Natural killer cell (primary cell): ENCODE measurements at places on chromosomes 11 and 22. TPM values are rescaled to one million over a fixed set of nuclear protein-coding genes. Genes with fewer than 3 reads are reported as not detected.

DNA sequence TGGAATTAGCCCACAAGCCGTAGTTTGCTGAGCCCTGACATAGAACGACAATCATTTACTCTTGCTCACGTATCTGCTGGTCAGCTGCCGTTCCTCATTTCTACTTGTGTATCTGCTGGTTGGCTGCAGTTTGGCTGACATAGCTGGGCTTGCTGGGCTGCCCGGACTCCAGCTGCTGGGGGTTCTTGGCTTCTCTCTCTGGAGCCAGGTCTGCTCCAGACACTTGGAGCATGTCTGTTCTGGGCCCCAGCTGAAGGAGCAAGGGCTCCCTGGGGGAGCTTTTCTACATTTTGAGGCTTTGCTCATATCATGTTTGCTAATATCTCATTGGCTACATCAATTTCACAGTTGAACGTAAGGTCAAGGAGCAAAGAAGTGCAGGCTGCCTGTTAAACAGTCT is 47.3 kb downstream of the PRDM11 start:
- no peaks in the 10 kb centered on the region for H3K4me1 ChIP-seq
- no peaks in the 10 kb centered on the region for H3K36me3 ChIP-seq
- H3K27me3 ChIP-seq, result no peaks in the 10 kb centered on the region
- H3K4me3 ChIP-seq, result no peak overlapping the region

- no peaks in the 10 kb centered on the region for H3K4me1 ChIP-seq
- no peak overlapping the region for H3K27ac ChIP-seq
- H3K27me3 ChIP-seq, result no peaks in the 10 kb centered on the region
- H3K36me3 ChIP-seq, result peaks cover 3% of the 10 kb centered on the region
Measured at GRCh38 chr11:72932132-72932570, 117.9 kb downstream of the ATG16L2 start.

GRCh38 chr22:42065438-42066125 is 5.0 kb downstream of the NAGA start:
- H3K27ac ChIP-seq, result no peak overlapping the region
- H3K4me1 ChIP-seq, result peaks cover 11% of the 10 kb centered on the region
- no peaks in the 10 kb centered on the region for H3K27me3 ChIP-seq
- no peak for DNase-seq
- no peak overlapping the region for H3K4me3 ChIP-seq

The PTPRCAP gene
- 301 TPM for total RNA-seq

The P2RX3 gene
- not detected for total RNA-seq
